Osteoblast (primary cell): ENCODE measurements at places on chromosomes 13 and 19. TPM values are rescaled to one million over a fixed set of nuclear protein-coding genes. Genes with fewer than 3 reads are reported as not detected.
A peak's percentile ranks its signal among the peaks of the same experiment; 100 is the strongest.

DNA sequence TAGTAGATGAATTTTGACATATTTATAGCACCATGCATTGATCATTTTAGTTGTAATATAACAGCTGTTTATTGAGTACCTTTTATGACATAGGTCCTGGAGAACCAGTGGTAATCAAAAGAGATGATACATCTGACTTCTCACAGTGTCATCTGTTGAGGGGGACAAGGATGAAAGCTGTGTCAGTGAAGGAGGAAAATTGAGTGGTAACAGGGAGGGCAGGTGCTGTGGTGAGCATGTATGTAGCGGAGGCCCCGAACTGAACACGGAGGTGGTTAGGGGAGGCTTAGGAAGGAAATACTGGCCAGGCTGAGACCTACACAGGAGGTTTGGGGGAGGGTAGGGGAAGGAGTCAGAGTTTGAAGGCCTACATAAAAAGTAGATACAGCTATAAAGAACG is 199.7 kb downstream of the GGACT start:
- no peak for DNase-seq

- DNase-seq, result peak; percentile 81
Measured at GRCh38 chr19:15466851-15467733, 2.7 kb upstream of the RASAL3 start.

The CGB3 gene
- not detected in 2 replicates for total RNA-seq

DNA sequence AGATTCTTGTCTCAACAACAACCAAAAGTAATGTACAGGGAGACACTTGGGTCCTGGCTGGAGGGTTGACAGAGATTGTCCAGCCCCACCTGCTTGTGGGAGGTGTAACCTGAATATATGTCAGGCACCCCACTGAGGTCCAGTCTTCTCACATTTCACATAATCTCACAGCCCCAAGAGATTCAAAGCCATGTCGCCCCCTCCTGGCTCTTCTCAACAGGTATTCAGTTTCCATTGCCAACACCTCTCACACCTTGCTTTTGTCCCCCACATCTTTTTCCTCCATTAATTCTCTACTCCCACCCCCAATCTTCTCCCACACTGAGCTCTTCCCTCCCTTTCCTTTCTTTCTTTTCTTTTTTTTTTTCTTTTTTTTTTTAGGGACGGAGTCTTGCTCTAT is 11.2 kb downstream of the UNC13A start:
- DNase-seq, result no peak

- DNase-seq, result no peak
Measured at GRCh38 chr19:36379510-36379819, 464 bp upstream of the ZFP14 start.

The CGB8 gene
- total RNA-seq, result 0.29 TPM in 1 of 2 replicates, not detected in the other

The CYP4F3 gene
- total RNA-seq, result not detected in 2 replicates

The NOSIP gene
- total RNA-seq, result 57.5 and 68.0 TPM in 2 replicates

The GRIN3B gene
- not detected in 2 replicates for total RNA-seq

- DNase-seq, result no peak
Measured at GRCh38 chr13:83450591-83450990, 431.7 kb downstream of the SLITRK1 start.
